ENCODE measurements at places on chromosomes 4 and X.

DNA sequence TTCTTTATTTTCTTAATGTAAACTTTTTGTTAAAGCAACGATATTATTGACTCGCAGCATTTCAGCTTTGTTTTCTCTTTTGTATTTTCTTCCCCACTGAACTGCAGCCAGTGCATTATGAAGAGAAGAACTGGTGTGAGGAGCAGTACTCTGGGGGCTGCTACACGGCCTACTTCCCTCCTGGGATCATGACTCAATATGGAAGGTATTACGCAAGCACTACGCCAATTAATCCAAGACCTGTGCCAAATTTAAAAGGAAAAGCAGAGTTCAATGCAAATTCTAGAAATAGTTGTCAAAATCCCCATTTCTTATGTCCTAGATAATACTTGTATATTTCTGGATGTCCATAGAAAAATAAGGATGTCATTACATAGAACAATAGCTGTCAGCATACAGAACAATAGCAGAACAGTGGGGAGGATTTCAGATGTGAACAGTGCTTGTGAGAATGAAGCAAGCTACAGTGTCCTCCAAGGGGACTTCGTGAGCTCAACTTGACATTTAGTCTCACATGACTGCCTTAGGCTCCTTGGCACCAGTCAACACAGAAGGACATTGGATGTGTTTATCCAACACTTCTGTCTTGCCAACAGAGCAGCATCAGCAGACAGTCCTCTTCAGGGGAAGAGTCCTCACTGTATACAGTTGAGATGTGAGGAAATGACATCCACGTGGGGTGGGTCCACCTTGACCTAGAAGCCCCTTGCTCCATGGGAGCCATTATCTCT lies 85.9 kb downstream of the MAOA start:
- DNase-seq, result no peak

- DNase-seq, result no peak
These were observed 31.4 kb upstream of the BBS12 start for GRCh38 chr4:122701061-122701460.

GRCh38 chrX:10107483-10107882 lies 49.3 kb upstream of the CLCN4 start:
- DNase-seq, result no peak

DNA sequence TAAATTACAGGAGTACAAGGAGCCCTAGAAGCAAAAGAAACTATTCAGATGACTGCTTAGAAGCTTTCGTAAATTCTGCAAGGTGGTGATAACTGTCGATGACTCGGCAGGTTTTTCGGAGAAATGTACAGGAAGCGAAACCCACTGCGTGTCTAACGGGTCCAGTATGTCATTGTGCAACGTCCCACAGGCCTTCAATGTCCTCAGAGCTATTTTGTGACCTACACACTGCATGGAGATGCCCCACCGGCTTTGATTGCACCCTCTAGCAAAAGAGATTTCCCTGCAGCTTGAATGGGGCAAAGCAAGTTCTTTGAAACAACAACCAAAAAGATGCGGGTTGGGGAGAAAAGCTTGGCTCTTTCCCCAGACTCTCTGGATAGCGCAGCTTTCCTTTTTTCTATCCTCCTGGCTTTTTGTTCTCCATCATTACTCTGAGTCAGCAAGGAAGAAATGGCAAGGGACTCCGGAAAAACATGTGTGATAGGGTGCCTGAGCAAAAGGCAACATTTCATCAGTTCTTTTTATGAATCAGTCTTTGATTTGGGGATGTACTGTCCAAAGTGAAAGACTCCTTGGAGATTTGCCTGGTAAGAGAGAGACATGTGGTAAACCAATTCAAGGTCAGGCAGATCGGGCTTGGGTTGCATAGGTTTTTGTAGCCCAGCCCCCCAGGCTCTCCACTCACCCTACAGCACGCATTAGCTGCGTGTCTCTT lies 112.0 kb upstream of the TBL1X start:
- DNase-seq, result no peak

DNA sequence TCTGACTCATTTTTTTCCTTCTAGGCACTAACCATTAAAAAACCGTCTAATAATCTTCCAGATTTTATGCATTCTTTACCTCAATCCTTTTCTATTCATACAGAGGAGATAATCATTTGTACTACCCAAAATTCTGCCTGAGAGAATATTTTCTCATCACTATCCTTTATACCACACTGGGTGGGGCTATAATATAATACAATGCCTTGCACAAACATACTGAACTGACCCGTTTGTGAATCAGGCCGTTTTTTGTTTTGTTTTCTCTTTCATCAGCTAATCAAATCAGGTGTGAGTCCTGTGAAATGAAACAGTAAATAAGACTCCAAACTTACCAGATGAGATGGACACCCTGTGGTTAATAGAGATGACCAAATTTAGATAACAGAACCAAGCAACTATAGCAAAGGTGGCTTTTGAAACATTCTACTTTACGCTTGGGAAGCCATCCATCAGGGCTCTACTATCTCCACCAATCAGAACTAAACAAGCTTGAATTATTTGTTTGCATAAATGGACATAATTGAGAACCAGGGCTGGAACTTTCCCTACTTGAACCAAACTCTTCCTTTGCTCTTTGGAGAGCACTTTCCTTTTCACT lies 573.0 kb downstream of the GABRG1 start:
- no peak for DNase-seq

- DNase-seq, result no peak
These were observed 637.8 kb upstream of the ADGRL3 start for GRCh38 chr4:60562334-60562733.

- no peak for DNase-seq
These were observed 49.5 kb downstream of the IQCM start for GRCh38 chr4:149766135-149766534.

DNA sequence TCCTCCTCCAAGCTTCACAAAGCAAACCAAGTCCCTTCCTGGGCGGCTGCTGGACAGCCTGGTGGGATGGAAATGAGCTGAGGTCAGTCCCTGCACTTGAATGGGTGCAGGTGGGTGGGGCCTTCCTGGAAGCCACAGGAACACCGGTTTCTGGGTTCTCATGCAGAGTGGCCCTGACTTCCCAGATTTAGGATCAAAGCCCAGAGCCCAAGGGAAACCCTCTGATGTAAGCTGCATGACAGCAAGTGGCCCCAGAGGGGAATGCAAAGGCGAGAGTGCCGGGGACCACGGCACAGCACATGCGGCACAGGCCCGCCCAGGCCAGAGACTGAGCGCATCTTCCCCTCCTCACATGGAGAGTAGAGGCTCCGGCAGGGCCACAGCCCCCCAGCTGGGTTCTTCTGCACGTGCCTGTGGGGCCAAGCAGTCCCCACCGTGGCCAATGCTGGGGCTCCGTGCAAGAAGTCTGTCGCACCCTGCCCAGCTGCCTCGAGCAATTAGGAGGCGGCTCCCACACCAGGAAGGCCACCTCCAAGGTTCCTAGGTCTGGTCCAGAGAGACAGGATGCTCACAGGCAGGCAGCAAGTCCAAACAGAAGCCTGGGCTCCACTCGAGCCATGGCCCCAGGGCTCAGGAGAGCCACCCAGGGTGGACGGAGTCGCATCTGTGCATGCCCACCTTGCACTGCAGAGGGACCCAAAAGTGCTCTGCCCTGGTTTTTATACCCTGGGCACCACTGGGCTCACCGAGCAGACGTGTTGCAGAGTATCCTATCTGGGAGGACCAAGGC lies 83.0 kb downstream of the HTRA3 start:
- DNase-seq, result no peak

GRCh38 chr4:143021384-143021783 lies 163.3 kb upstream of the USP38 start:
- no peak for DNase-seq

DNA sequence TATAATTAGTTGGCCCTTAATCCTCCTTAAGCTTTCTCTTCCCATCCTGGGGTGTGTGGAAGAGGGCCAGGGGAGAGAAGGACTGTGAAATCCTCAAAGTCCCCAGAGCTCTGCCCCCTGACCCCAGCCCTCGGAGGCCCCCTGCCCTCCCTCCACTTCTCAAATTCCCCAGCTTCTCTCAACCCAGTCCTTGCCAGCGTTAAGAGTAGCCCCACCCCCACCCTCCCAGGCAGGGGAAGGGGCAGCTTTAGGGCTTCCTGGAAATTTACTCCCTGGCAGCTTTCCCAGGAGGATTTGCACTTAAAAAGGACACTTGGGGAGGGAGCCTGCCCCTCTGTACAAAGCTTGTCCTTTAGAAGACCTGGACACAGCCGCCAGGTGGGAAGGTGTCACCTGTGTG lies 11.8 kb upstream of the CD40LG start:
- DNase-seq, result no peak

- DNase-seq, result no peak
These were observed 32.9 kb upstream of the DKK2 start for GRCh38 chr4:107069049-107069448.

DNA sequence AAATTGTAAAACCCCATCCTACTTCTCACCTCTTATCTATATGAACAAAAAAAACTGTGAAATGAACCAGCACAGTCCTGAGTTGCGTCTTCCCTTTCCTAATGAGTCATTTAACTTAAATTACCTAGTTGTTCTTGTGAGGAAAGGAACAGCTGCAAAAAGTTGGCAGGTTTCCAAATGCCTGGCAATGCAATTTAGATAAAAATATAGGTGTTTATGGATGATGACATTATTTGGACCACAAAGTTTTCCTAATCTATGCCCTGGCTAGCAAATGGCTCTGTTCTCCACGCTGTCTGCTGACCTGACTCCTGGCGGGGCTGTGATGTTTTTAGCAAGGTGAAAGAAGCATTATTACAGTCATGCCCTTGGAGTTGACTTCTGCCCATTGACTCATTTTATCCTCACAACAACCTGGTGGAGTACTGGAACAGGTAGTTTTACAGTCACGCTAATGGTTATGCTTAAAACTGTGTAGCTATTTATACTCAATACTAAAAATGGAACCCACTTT lies 29.8 kb upstream of the RELL1 start:
- no peak for DNase-seq

- no peak for DNase-seq
These were observed at the start of gene SRPX2 for GRCh38 chrX:100643956-100644860. Gene SRPX2 (plus strand): TSS chrX:100644199. CDS start chrX:100646323, 2,124 bp downstream.

GRCh38 chrX:129040124-129040523 lies 483.2 kb downstream of the SMARCA1 start:
- no peak for DNase-seq

DNA sequence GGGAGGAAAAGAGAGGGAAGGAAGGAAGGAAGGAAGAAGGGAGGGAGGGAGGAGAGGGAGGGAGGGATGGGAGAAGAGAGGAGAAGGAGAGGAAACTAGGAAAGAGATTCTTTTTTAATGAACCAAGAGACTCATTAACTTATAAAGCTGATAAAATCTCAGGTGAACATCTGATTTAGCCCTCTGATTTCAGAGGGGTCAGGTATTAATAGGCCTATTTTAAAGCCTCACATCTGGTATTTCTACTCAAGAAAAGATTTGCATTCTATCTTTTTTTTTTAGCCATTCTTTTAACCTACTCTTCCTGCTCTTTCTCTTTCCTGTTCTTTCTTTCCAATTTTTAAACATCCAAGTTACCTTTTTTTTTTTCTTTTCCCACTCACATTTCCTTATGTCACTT lies 103.3 kb upstream of the CPEB2 start:
- no peak for DNase-seq

- DNase-seq, result no peak
These were observed 10.6 kb upstream of the TADA2B start for GRCh38 chr4:7032596-7032995.

DNA sequence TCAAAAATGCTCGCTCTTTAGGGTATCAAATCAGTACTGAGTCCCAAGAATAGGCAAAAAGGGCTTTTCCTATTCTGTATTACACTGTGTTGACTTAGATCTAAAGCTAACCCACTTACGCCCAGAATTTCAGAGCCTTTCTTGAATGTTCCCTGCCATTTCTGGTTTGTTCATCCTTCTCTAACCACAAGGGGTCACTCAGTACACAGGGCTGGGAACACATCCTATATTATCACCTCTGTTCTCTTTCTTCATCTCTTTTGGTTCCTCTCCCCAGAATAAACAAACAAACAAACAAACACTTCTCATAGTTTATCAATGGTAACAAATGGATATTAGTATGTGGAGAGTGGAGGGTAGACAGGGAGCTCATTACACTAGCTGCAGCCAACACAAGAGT lies 25.5 kb upstream of the MORC4 start:
- no peak for DNase-seq

DNA sequence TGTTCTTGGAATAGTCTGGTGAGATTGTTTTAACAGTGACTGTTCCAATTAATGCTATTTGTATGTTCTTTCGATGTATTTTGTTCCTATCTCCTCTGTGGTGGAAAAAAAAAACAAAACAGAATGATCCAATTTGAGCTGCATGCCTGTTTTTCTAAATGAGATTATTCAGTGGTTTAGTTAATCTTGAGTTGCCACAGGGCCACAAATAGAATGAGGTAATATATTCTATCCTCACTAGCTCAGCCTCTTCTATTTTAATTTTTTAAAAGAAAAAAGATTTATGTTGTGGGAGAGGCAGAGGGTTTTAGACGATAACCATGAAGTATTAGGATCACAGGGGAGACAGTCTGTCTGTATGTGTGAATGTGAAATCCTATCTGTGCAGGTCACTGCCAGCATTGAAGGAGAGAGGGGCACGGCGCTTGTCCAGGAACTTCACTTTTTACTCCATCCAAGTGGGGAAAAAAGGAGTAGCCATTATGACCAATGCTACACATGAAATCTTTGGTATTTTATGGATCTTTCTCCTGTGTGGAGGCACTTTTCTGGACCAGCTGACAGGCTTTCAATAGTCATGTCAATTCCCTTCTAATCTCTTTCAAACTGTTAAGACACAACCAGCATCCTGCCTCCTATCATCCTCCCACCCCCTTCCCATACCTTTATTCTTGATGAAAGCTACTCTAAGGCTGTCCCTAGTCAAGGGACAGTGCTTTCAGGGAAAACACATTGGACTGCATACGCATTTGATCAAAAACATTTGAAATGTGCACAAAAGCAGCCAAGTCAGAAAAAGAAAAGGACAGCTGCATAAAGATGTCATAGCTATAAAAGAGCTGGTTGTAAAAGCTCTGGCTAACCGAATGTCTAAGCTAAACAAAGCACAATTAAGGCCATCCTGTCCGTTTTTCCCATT lies 1063.8 kb upstream of the INTU start:
- no peak for DNase-seq

DNA sequence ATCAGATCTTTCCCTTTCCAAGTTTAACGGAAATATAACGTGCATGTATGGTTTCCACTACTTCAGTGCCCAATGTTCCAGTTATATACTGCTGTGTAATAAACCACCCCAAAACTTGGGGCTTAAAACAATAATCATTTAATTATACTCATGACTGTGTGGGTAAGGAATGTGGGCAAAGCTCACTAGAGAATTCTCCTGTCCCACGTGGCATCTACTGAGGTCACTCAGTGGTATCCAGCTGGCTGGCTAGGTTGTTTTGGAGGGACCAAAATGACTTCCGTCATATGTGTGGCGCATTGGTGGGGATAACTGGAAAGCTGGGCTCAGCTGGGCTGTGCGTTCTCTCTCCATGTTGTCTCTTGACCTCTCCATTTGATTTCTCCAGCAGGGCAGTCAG lies 18.5 kb downstream of the ZCCHC18 start:
- DNase-seq, result no peak

DNA sequence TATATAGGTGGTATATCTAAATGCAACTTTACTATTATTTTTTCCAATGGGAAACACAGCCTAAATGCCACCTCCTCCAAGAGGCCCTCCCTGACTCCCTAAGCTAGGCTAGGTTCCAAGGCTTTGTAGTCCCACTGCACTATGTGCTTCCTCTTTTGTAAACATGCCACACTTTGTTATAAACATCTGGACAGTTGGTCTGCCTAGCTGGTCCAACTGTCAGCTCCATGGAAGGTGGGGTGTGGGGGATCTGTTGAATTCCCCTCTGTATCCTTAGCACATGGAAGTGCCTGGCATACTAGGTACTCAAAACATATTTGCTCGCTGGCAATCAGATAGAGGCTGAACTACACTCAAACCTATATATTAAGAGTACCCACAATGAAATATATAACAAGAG lies 63.4 kb downstream of the SLC9A7 start:
- no peak for DNase-seq

- no peak for DNase-seq
These were observed 17.9 kb upstream of the EXOSC9 start for GRCh38 chr4:121783210-121783609.
